ENCODE measurements at places on chromosomes 1 and 21.

GRCh38 chr21:46003575-46004007 lies 22.0 kb downstream of the COL6A1 start:
- DNase-seq, result no peak

GRCh38 chr1:225388372-225388771 lies 39.5 kb downstream of the LBR start:
- DNase-seq, result no peak

DNA sequence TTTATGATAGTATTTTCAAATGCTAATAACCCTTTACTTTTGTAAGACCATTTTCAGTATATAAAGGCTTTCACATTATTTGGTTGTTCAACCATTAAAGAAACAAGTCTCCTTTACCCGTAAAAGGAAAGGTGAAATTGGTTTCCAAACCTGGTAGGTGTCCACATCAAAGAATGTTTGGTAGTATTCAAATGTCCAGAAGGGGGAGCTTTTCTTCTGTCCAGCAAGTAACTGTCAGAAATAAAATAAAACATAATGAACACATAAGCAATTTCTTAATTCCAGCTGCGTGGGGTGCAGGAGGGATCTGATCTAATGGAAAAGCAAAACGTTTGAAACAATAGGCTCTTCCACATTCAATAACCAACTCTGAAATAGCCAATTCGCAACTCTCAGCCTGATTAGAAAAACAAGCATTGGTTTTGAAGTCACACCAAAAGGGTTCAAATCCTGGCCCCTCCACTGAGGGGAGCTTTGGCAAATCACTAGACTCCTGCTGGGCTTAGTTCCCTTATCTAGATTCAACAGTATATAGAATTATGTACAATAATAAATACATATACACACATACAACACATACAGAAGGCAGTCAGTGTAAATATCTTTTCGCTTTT lies 11.0 kb downstream of the YIPF1 start:
- DNase-seq, result peak; percentile 58

DNA sequence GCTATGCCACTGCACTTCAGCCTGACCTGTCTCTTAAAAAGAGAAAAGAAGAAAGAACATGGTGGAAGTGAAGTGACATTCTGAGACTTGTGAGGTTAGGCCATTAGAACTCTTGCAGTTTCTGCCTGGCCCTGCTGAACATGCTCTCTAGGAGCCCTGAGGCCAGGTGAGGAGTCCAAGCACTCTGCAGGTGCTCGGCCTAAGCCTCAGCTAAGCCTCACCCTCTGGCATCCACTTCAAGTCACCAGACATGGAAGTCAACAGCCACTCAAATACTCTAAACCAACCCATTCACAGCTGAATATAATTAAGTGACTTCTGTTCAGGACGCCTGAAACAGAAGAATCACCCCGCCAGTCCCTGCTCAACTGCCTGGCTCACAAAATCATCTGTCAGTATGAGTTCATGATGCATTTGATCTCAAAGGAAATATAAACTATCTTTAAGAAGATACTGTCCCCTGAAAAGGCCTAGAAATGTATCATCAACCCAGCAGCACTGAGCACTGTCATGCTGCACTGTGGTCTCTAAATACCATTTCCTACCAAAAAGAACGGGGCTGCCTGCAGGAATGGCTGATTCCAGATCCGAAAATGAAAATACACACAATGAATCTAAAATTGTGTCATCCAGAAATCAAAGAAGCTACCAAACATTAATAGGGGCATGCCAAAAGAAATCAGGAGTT lies 118.8 kb downstream of the PSMG1 start:
- no peak for DNase-seq

DNA sequence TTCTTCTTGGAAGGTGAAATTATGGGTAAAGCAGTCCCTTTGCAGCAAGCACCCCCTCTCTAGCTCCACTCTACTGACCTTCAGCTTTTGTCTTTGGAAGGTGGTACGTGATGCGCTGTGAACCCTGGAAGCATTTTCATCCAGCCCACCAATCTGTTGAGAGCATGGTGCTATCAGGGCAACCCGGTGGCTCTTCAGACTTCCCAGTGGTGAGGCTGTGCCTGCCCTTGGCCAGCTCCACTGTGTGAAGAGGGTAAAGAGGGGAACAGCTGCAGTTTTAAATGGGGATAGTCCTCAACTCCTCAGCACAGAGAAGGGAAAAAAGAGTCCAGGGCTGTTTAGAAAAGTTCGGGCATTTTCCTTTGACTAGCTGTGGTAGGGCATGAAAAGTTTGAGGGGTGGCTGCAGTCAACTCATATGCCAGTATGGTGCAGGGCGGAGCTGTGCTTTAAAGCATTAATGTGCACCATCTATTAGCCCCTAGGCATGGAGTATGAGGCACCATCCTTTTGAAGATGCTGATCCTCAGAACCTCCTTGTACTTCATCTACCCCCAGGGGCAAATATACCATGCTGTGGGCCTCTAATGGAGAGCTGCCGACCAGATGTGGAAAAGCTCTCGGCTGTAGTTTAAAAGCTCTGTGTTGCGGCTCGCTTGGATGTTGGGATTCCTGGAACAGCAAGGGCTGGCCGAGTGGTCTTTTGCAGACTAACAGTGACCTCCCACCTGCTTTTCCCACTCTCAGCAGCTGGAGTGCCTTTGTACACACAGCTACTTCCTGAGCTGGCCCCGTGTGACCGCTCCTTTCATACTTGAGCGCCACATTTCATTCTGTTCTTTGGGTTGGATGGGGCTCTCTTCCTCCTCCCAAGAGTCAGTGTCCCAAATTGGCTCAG lies 123.0 kb downstream of the PEX14 start:
- DNase-seq, result no peak

DNA sequence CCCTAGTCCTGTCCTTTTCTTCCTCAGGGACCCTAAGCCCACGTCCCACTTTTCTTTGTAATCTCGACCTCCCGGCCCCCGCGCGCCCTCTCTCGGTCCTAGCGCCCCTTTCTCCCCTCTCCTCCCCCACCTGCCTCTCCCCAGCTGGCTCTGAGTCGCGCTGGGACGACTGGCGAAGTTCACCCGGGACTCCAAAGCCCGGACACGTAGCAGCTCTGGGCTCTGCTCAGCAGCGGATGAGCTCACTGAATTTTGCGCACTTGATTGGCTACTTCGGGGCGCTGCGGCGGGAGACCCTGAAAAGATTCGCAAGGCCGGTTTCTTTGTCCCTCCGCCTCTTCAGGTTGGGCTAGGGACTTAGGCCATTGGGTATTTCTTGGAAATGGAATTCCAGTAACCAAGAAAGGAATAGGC lies 16.3 kb upstream of the ACKR1 start:
- DNase-seq, result peak; percentile 78

DNA sequence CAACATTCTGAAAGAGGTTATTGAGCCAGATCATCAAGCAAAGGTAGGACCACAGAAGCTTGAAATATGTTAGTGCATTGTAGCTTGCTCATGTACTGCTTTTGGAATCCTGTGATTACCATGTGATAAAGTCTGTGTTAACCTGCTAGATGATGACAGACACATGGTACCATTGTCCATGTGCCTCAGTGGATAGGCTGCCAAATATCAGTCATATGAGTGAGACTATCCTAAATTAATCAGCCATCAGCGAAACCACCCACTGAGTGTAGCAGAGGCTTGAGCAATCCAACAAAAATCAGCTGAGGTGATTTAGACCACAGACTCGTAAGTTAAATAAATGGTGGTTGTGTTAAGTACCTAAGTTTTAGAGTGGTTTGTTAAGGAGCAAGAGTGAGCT lies 32.7 kb upstream of the CRB1 start:
- DNase-seq, result no peak

- peak; percentile 17 for DNase-seq
Measured at GRCh38 chr1:120178799-120179756, 2.8 kb upstream of the SEC22B start.
